MV-4-11 (cell line): ENCODE measurements at places on chromosomes 2 and 18.

DNA sequence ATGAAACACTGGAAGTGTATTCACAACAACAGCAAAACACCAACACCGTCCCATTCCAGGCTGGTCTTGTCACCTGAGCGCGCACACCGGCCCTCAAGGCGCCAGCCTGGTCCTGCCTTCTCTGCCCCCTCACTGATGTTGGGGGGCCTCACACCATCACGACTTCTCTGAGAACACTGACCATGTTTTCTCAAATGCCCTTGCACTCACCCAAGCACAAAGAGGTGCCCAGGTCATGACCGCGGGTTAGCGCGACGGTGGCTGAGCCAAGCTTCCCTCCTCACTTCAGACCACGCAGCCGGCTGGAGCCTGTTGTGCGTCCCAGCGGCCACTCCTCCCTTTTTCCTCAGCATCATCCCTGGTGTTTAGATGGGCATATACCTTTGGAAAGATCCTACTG lies 101.3 kb upstream of the SALL3 start:
- no peak for DNase-seq

DNA sequence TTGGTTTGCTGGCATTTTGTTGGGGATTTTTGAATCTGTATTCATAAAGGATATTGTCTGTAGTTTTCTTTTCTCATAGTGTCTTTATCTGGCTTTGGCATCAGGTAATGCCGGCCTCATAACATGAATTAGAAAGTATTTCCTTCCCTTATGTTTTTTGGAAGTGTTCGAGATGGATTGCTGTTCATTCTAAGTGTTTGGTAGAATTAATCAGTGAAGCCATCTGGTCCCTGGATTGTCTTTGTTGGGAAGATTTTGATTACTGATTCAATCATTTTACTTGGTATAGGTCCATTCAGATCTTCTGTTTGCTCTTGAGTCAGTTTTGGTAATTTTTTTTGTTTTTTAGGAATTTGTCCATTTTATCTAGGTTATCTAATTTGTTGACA lies 22.3 kb downstream of the KIAA1328 start:
- no peak for DNase-seq

DNA sequence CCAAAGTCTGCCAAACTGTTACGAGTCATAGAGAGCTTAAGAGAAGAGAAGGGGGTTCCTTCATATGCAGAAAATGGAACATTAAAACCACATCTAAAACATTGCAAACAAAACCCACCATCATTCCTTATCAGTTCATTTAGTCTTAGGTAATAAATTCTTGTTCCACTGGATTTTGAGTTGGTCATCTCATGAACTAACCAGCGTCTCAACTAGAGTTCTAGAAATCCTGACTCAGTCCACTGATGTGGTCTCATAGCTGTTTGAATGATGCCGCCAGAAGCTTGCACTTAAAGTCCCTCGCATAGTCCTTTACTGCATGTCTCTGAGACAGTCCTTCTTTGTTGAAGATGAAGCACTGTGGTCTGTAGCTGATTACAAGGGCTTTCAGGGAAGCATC lies 15.0 kb upstream of the CAB39 start:
- DNase-seq = no peak

GRCh38 chr18:63924551-63924950 lies 16.8 kb downstream of the SERPINB10 start:
- no peak for DNase-seq

GRCh38 chr2:142222715-142223114 lies 91.9 kb upstream of the LRP1B start:
- no peak for DNase-seq

- no peak for DNase-seq
Measured at GRCh38 chr18:49241852-49242251, 218.6 kb downstream of the DYM start.

GRCh38 chr18:48572402-48573126 lies 33.7 kb downstream of the CTIF start:
- DNase-seq = no peak

DNA sequence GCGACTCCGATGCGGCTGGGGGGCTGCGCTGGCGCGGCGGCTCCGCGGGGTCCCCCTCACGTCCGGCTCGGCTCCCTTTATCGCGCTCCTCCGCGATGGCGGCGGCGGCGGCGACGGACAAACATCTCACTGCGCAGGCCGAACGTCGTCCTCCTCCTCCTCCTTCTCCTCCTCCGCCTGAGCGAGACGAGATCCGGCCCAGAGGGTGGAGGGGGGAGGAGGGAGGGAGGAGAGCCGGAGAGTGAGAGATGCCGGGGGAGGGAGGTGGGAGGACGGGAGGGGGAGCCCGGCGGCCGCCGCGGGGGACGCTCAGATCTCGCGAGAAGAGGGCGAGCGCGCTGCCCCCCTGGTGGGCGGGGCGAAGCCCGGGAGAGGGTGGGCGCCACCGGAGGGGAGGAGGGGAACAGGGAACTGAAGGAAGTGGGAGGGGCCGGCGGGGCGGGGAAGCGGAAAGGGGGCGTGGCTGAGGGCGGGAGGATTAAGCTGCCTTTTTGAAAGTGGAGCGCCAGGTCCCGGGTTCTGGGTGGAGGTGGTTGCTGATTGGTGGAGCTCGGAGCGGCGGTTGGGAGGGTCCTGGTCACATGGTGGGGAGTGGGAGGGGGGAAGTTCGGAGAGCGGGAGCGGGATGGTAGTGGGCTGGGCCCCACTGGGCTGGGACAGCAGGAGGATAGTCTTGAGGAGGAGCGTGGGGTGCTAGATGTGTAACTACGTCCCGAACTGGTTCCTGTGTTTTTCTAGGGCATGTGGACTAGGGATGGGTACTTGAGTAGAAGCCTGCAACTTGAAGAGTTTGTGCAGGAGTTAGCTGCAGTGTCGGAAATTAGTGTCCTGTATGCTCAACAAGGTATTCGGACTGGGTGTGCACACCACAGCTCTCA lies at the start of gene CUL3:
Gene CUL3 (minus strand): TSS at position 153 of the 878 bp plus-strand sequence. CDS start 354 bp downstream, outside the sequence.
- peak; percentile 96 for DNase-seq

GRCh38 chr2:100113990-100114433 lies 28.4 kb downstream of the AFF3 start:
- DNase-seq = peak; percentile 86

GRCh38 chr2:174217869-174218268 lies 30.5 kb downstream of the OLA1 start:
- DNase-seq = no peak

DNA sequence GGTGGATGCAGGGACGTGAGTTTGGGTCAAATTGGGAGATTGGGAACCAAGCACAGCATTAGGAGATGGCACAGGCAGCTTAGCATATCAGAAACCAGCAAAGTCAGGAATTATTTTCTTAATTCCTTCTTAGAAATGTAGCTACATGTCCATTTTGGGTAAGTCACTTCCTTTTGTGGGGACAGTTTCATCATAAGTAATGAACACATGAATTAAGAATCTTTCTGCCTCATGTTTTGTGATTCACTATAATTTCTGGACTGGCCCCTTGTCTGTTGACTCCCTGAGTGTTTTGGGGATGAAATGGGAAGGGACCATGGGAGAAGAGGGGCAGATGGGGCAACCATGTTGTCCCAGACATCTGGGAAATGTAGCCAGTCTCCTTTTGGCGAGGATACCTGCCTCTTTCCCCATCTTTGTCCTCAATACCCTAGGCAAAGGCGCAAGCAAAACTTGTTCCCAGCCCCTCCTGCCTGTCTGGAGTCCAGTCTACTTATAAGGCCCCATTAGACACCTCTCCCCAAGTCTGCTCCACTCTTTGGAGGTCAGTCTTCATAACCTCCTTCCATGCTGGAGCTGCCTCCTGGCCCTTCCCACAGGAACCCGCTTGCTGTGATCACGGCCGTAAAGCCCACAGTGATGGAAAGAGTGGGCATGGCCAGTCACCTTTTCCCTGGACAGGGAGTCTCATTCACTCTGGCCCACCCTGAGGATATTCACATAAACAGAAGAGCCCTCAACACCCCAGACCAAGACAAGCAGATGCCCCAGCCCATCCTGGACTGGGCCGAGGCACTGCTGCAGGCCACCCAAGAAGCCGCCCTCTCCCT lies 25.7 kb downstream of the MTHFD2 start:
- peak; percentile 67 for DNase-seq

GRCh38 chr2:35973737-35974132 lies 381.8 kb upstream of the CRIM1 start:
- DNase-seq = no peak

DNA sequence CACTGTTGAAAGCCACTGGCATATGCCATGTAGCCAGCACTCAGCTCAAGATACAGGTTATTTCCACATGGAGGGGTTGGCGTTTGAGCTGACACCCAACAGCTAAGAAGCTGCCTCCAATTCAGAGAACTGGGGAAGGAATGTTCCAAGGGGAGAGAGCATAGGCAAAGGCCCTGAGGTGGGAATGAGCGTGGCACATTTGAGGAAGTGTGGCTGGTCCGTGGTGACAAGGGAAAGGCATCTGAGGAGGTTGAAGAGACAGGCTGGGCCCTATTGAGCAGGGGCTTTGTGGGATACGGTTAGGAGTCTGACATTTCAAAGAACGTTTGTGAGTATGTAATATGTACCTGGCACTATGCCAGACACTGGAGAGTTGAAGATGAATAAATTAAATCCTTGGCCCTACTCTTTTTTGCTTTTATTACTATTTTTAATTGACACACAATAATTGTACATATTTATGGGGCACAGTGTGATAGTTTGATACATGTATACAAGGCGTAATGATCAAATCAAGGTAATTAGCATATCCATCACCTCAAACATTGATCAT lies 27.6 kb upstream of the TMBIM1 start:
- peak; percentile 20 for DNase-seq

- DNase-seq = no peak
Measured at GRCh38 chr18:55443776-55444175, 144.2 kb downstream of the TCF4 start.

- DNase-seq = peak; percentile 60
Measured at GRCh38 chr2:105917226-105917625, 172.5 kb downstream of the NCK2 start.

DNA sequence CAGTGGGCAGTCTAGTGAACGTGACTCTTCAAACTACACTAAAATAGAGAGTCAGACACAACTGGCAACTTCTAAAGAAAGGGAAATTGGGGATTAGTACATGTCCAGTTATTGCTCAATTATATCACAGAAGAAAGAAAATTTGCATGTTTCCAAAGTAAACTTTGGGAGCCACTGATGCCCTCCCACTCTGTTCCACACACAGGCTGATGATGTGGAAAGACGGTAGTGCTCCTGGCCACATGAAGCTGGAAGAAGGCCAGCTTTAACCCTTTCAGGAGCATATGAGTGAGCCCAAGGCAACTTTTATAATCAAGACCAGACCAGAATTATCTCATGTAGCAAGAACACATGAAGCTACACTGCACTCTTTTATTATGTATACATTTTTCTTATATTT lies 141.0 kb downstream of the NR4A2 start:
- DNase-seq = peak; percentile 86

GRCh38 chr2:154814856-154815255 lies 116.4 kb downstream of the KCNJ3 start:
- DNase-seq = no peak

DNA sequence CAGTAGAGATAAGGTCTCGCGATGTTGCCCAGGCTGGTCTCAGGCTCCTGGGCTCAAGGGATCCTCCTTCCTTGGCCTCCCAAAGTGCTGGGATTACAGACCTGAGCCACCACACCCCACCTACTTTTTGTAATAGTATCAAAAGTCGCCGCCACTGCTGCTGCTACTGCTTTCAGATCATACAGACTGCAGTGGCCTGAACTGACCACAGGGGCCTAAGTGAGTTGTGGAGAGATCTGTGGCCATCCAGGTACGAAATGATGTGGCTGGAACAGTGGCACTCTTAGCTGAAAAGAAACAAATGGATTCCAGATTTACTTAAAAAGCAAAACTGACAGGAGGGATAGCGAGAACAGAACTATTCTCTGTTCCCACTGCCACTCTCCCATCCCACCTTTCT lies 32.9 kb upstream of the POMC start:
- DNase-seq = no peak

DNA sequence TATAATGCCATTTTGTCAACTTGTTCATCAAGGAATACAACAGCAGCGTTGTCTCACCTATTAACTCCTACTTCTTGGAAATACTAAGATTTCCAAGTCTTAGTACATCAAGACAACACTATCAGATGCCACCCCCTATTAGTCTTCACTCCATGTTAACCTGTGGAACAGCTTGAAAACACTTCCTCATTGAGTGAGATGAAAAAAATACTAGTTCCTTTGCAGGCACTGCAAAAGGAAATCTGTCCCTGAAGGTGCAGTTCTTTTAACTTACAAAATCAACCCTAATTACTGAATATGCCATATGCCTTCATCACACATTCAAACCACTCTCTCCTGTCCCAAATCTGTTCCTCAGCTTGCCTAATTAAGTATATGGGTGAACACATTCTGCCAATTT lies 4.0 kb downstream of the CWC22 start:
- no peak for DNase-seq

GRCh38 chr2:124753842-124754241 lies 728.8 kb downstream of the CNTNAP5 start:
- DNase-seq = no peak

- DNase-seq = peak; percentile 72
Measured at GRCh38 chr2:28342081-28342967, 50.3 kb upstream of the FOSL2 start.

DNA sequence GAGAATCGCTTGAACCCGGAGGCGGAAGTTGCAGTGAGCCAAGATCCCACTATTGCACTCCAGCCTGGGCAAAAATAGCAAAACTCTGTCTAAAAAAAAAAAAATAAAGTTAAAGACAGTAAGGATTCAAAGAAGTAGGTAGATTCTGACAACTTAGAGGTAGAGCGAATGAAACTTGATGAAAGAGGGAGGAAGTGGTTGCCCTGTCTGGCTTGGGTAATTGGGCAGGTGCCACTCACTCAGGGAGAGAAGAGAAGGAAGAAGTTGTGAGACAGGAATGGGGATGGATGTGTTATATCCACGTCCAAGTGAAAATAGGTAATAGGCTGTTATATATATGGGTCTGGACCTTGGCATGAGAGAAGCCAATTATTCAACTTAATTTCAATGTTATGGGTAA lies 26.3 kb downstream of the NDC80 start:
- DNase-seq = no peak

DNA sequence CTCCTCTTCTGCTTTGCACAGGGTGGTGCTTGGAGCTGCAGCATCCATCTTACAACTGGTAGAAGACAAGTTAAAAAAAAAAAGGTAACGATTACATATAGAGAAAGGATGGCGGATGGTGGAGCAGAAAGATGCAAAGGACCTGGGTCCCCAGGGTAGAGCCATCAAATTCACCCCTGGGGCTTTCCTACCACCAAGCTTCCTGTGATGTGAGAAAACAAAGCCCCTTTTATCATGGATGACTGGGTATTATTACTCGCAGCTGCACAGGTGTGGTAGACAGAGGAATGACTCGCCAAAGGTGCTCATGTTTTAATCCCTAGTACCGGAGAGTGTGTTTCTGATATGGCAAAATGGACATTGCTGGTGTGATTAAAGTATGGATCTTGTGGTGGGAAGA lies 1.3 kb upstream of the ACOXL start:
- DNase-seq = no peak

- DNase-seq = no peak
Measured at GRCh38 chr2:46674488-46674887, 195.1 kb downstream of the TMEM247 start.
